ENCODE measurements at places on chromosomes 6 and 20.

- peak; percentile 62 for DNase-seq
These were observed 27.0 kb downstream of the TRIM27 start for GRCh38 chr6:28896505-28897368.

- DNase-seq = no peak
These were observed 836.0 kb downstream of the MAFB start for GRCh38 chr20:39853050-39853449.

DNA sequence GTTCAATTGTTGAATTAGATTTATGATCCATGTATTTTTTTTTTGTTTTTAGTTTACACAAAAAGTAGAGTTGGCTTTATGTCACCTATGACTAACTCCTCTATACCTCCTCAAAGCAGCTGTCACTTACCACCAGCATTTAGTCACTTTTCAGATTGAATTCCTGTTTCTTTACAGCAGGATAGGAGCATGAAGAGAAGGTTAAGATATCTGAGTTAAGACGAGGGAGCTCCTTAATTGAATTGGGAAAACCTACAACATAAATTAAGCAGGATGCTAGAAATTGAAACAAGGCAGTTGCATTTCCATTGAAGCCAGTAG, 237.2 kb downstream of the FARS2 start:
- DNase-seq = no peak

DNA sequence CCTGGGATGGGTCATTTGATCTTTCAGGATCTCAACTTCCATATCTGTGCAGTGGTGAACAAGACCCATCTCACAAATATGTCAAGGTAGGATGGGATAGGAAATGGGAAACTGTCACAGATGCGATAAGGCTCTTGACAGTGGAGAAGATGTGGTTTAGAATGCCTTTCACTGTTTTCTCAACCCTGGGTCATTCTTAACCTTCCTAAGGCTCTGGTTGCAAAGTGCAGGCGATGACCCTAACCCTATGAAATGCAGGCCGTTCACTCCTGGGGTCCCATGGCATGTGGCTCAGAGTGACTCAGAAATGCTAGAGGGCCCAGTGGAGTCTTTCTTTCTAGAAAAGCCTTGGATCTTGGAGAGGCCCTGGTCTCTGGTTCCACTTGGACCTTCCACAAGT, 61.7 kb downstream of the FOXA2 start:
- DNase-seq = no peak

DNA sequence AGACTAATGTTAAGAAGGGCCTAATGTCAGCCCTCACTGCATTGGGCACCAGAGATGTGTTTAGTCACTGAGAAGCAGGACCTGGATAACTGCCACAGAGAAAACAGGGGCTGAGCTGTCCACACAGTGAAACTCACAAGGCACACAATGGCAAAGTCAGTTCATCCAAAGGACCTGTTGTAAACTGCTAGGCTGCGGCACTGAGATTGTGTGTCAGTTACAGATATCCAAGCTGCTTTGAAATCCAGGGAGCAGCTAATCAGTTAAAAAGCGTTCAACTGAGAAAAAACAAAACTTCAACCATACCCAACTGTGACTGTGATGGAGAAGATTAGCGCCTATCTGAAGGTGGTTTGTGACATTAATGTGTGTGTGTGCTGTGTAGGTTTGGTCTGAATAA, 27.8 kb upstream of the TMEM14A start:
- DNase-seq = no peak

- no peak for DNase-seq
These were observed 250.1 kb downstream of the ATXN1 start for GRCh38 chr6:16511040-16511660.

- no peak for DNase-seq
These were observed 12.8 kb upstream of the NUP153 start for GRCh38 chr6:17719323-17720041.

DNA sequence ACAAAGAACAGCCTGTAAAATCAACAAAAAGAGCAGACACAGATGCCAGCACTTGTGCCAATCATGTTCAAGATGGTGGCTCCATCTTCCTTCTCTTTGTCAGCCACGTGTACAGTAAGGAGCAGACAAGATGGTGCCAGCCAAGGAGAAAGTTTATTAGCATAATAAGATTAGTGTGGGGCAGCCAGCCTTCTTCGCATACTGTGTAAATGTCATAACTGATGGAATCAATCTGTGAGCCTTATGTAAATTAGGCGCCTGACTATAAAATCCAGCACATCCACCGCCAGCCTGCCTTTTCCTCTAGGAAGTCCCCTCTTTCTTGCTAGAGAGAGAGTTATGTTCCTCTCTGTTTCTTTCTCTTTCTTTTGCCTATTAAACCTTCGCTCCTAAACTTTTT, 99.7 kb upstream of the RALGAPA2 start:
- no peak for DNase-seq

DNA sequence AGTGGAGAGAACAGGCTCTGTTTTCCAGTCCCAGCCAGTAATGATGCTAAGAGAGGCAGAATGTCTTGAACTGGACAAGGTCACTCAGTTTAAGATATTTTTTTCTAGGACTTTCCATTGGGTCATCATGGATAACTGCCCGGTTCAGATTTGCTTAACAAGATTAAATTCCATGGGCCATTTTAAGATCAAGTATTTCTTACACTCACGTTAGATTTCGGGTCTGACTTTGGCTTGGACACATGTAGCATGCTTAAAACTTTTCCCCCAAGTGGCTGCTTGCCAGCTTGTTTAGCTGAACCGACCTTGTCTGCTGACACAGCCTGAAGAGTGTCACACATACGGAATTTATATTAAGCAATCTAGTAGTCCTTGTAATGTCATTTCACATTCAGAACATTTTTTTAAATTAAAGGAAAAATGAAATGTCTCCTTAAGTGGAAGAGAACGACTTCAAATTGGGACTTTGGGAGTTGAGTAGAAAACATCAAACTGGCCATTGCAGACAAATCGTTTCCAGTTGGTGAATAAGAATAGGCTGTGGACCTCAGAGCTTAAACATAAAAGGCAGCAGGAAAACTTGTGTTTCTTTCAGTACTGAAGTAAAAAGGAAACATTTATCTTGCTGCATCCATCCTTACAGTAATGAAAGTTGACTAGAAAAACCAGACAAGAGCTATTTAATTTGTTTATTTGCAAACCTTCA, 29.0 kb downstream of the ARMC2 start:
- DNase-seq = no peak

DNA sequence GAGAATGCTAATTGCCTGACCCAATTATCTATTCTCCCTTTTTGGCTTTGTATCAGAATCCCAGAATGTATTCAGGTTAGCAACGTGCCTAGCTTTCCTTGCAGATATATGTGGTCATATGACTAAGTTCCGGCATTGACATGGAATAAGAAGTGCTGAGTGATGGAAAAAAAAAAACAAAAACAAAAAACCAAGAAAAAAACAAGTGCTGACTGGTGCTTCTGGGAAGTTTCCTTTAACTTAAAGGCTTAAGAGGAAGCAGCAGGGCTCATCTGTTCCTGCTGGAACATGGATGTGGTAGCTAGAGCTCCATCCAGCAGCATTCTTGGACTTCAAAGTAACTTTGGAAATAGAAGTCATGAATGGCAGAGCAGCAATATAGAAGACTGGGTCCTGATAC, 10.4 kb upstream of the RPF2 start:
- no peak for DNase-seq

- DNase-seq = no peak
These were observed 157.9 kb upstream of the PDE10A start for GRCh38 chr6:165820934-165821333.

DNA sequence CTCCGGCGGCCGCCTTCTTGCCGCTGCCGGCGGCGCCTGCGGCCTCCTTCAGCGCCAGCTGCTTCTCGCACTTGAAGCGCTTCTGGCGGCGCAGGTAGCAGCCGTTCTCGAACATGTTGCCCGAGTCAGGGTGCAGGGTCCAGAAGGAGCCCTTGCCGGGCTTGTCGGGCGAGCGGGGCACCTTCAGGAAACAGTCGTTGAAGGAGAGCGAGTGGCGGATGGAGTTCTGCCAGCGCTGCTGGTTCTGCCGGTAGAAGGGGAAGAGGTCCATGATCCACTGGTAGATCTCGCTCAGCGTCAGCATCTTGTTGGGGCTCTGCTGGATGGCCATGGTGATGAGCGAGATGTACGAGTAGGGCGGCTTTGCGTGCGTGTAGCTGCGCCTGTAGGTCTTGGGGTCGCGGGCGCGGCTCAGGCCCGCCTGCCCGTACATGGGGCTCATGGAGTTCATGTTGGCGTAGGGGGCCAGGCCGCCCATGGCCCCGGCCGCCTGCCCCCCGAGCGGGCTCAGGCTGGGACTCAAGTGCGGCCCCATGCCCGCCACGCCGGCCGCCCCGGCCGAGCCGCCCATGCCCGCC, 1.9 kb downstream of the FOXA2 start:
- DNase-seq = no peak

DNA sequence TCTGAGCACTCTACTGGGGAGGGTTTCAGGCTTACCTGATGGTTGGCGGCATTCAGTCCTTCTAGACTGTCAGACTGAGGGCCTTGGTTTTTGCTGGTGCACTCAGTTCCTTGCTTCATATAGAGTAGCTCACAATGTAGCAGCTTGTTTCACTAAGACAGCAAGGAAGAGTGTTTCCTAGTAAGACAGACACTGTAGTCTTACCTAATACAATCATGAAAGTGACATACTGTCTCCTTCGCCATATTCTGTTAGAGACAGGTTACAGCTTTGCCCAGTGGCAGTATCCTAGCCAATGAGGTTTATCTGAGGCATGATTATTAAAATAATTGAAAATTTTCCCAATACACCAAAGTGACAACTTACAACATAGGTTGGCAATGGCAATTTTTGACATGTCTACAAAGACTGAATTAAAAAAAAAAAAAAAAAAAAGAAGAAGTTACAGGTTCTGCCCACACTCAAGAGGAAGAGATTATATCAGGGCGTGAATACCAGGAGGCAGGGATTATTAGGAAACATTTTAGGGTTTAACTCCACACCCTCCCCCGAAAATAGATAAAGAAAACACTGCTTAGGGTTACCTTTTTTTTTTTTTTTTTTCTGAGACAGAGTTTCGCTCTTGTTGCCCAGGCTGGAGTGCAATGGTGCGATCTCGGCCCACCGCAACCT, 66.8 kb downstream of the SCAND1 start:
- no peak for DNase-seq

DNA sequence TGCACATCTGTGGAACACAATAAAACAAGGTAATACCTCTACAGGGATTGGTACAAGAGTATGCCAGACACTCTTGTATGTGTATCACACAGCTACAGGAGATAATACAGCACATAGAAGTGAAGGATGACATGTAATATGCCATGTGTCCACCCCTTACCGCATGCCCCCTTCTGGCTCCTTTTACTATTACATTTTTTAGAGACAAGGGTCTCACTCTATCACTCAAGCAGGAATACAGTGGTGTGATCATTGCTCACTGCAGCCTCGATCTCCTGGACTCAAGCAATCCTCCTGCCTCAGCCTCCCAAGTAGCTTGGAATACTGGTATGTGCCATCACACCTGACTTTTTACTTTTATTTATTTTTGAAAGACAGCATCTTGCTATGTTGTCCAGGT, 4.2 kb upstream of the NCR3 start:
- DNase-seq = peak; percentile 79

- DNase-seq = no peak
These were observed 30.6 kb upstream of the EXOC2 start for GRCh38 chr6:723540-723939.

- no peak for DNase-seq
These were observed 21.3 kb upstream of the CST3 start for GRCh38 chr20:23658989-23659609.

Measured in naive thymus-derived CD8-positive, alpha-beta T cell (primary cell).